ENCODE measurements at places on chromosomes 6 and 20.

DNA sequence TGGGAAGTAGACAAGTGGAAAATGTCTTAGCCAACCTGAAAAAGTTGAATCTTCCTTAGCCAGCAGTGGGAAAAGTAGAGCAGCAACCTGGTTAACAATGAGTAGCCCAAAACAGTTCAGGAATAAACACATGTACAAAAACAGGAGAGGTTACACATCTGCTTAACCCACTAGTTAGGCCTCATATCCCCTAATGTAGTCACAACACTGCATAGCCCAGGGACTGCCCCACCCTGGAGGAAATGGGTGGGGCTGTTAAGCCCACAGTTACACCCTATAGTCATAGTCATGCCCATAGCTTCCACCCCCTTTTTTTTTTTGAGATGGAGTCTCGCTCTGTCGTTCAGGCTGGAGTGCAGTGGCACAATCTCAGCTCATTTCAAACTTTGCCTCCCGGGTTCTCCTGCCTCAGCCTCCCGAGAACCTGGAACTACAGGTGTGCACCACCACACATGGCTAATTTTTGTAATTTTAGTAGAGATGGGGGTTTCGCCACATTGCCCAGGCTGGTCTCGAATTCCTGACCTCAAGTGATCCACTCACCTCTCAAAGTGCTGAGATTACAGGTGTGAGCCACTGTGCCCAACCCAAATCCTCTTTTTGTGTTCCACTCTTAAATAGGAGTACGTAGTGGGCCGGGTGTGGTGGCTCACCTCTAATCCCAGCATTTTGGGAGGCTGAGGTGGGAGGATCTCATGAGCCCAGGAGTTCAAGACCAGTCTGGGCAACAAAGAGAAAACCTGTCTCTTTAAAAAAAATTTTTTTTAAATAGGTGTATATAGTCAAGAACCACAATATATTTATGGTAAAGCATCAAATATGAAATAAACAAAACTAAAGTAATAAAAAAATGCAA lies 24.5 kb downstream of the ILRUN start:
- DNase-seq, result no peak

GRCh38 chr6:30508890-30509736 lies 19.8 kb downstream of the HLA-E start:
- no peak for DNase-seq

GRCh38 chr20:52948491-52948890 lies 23.7 kb upstream of the TSHZ2 start:
- DNase-seq, result no peak

- peak; percentile 89 for DNase-seq
Observed at GRCh38 chr6:36724514-36725390, 27.1 kb downstream of the RAB44 start.

- no peak for DNase-seq
Observed at GRCh38 chr20:36469973-36470372, 71.3 kb upstream of the MYL9 start.

DNA sequence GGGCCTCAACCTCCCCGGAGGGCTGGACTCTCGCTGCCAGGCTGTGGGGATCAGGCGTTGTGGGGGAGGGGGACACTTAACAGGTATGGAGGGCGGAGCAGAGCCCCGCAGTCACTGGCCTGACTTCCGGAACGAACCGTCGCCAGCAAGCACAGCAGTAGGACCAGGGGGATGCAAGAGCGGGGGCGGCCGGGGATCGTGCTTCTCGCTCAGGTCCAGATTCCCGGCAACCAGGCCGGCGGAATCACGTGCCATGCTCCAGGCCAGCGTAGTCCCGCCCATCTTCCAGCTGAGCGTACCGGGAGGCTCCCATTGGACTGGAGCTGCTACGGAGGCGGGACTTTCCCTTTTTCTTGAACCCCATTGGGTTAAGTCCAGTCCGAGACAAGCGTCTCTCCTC lies 10.0 kb upstream of the POU5F1 start:
- peak; percentile 86 for DNase-seq

DNA sequence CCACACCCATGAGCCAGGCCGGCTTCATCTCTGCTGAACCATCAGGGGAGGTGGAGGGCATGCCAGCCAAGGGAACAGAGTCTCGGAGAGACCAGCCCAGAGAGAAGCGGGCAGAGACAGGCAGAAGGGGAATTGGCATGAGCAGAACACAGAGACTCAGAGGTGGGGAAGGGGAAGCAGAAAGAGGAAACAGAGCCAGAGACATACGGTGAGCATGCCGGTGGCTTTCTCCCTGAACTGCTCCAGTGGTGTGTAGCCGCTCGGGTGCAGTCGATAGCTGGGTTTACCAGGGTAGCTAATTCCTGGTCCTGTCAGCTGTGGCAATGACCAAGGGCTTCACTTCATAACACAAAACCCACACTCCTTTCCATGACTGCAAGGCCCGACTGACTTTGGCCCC lies 83.6 kb upstream of the CCDC167 start:
- DNase-seq, result no peak

Data from aorta (tissue), 5 donors.